ENCODE measurements at places on chromosomes 16 and 17.

GRCh38 chr16:64878940-64879339 is 242.9 kb downstream of the CDH11 start:
- DNase-seq: no peak

GRCh38 chr16:78437352-78437968 is 338.0 kb downstream of the WWOX start:
- no peak for DNase-seq

DNA sequence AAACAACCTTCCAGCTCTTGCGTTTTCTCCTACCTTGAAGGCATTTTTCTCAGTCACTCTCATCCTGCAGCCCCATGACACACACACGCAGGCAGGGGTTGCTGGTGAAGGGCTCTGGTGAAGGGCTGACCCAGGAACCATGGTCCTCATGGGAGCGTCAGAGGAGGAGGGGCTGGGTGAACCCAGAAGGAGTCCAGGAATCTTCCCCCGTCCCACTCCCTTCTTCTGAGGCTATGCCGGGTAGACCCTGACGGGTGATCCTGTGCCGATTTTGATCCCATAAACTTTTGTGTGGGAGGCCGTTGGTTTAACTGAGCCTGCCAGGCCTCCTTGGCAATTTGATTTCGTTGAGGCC is 278.4 kb upstream of the FOXF1 start:
- no peak for DNase-seq

GRCh38 chr16:72291531-72291981 is 119.6 kb upstream of the PMFBP1 start:
- DNase-seq: peak; percentile 38

DNA sequence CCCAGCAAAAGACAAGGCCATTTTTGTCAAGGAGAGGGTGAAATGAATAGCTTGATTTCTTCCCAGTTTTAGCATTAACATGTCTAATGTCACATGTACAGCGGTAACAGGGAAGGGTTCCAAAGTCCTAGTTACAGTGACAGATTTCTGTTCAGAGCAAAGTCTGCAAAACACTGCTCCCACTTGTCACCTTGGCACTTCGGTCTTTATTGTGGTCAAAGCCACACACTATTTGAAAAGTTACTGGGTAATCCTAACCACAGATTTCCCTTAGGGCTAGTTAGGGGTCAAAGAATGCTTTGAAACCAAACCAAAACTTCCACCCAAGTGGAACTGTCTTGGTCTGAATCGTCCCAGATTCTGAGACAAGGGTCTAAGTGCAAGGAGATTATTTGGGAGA is 455.6 kb downstream of the HS3ST3B1 start:
- no peak for DNase-seq

Data from NCI-H460 (cell line).